ENCODE measurements at places on chromosomes 4 and X. TPM values are rescaled to one million over a fixed set of nuclear protein-coding genes. Genes with fewer than 3 reads are reported as not detected.

KLHL4 gene
- polyA plus RNA-seq: not detected

DAPP1 gene
- polyA plus RNA-seq: not detected

GLOD5 gene
- not detected for polyA plus RNA-seq

AADAT gene
- polyA plus RNA-seq: 9.7 TPM

RAB33A gene
- polyA plus RNA-seq: 5.1 TPM

XK gene
- polyA plus RNA-seq: not detected

SLC9B1 gene
- 0.07 TPM for polyA plus RNA-seq

All from BJ (cell line).